ENCODE measurements at places on chromosomes 11 and 22. TPM values are rescaled to one million over a fixed set of nuclear protein-coding genes. Genes with fewer than 3 reads are reported as not detected.

Gene CALCA
- not detected for total RNA-seq

Gene INS
- not detected for total RNA-seq

Gene CYTH4
- 53.7 TPM for total RNA-seq

Gene CAPN1
- 143 TPM for total RNA-seq

Gene C22orf15
- total RNA-seq = not detected

Gene HSPB2
- 0.32 TPM for total RNA-seq

Gene SLC22A12
- total RNA-seq = not detected

Gene DEFB131B
- total RNA-seq = not detected

Gene MMP27
- not detected for total RNA-seq

Gene MRGPRF
- not detected for total RNA-seq

Gene PRODH
- total RNA-seq = not detected

Gene ASRGL1
- total RNA-seq = 1.3 TPM

Gene ACER3
- total RNA-seq = 13.0 TPM

Gene GLB1L2
- total RNA-seq = 2.0 TPM

Gene PTPRJ
- 36.1 TPM for total RNA-seq

Gene MS4A6A
- total RNA-seq = not detected

Gene EXT2
- 28.9 TPM for total RNA-seq

Gene MYO18B
- 2.3 TPM for total RNA-seq

Gene RASL10A
- total RNA-seq = 0.61 TPM

Gene FAM181B
- total RNA-seq = not detected

Gene MS4A4A
- not detected for total RNA-seq

Gene OR51L1
- not detected for total RNA-seq

Gene OR6A2
- not detected for total RNA-seq

Gene KDM4D
- total RNA-seq = 0.91 TPM

Measured in activated T-helper 17 cell treated with anti-CD3 and anti-CD28 coated beads, Interleukin-2, amount 50 U/mL, for 72 hours (primary cell).